ENCODE measurements at places on chromosomes 2 and 18.

DNA sequence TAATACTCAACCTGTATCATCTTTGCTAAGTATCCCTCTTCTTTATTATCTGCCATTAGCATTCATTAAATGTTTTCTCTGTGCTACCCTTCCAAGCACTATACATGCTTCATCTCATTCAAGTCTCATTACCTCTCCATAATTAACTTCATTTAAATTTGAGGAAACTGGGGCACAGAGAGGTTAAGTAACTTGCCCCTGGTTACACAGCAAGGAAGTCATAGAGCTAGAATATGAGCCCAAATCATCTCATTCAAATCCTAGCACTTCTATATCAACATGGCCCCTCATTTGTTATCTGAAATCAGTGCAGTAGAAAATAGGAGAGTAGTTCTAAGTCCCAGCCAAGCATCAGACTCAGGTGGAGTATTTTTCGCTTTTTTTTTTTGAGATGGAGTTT, 4.4 kb downstream of the MRPL35 start:
- peaks cover 16% of the 10 kb centered on the region for H3K36me3 ChIP-seq
- no peak overlapping the region for H3K27ac ChIP-seq
- H3K27me3 ChIP-seq, result peaks cover 5% of the 10 kb centered on the region
- peaks cover 43% of the 10 kb centered on the region for H3K4me1 ChIP-seq

GRCh38 chr2:5409898-5410381, 282.2 kb upstream of the SOX11 start:
- H3K27me3 ChIP-seq, result no peaks in the 10 kb centered on the region
- peak; percentile 12 for DNase-seq
- H3K4me1 ChIP-seq, result peaks cover 17% of the 10 kb centered on the region
- H3K36me3 ChIP-seq, result no peaks in the 10 kb centered on the region
- H3K4me3 ChIP-seq, result no peak overlapping the region

DNA sequence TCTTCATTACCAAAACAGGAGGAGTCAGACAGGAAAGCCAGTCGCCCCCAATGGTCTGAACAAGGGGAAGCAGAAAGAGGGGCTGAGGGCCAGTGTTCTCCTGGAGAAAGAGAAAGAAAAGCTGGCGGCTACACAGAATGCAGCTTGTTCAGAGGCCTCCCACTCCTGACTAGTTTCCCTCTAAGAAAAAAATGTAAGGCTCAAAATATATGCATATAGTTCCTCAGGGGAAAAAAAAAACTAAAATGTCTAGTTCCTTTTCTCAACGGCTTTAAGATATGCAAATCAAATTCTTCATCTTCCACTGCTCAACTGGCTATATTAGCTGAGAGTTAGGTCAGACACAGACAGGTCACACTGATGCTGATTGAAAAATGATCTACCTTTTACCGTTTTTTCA, 18.6 kb downstream of the MBOAT2 start:
- no peak overlapping the region for H3K4me3 ChIP-seq
- H3K36me3 ChIP-seq, result peaks cover 5% of the 10 kb centered on the region
- no peak for DNase-seq
- no peaks in the 10 kb centered on the region for H3K27me3 ChIP-seq

DNA sequence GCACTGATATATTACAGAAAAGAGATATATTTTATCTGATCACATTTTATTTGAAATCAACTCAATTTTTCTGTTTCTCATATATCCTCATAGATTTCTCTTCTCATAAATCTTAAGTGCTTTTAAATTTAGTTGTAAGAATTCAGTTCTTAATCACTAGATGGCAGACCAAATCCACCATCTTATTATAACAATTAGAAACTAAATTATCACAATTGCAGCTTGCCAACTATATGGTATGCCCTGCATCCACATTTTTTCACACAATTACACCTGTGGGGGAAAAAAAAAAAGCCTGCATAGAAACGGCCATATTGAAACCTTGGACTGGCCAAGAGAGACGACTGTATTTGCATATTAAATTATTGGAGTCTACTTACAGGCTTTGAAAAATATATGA, 64.4 kb downstream of the COL5A2 start:
- H3K4me1 ChIP-seq, result peaks cover 30% of the 10 kb centered on the region
- no peak for DNase-seq
- no peaks in the 10 kb centered on the region for H3K27me3 ChIP-seq
- H3K4me3 ChIP-seq, result no peak overlapping the region
- no peaks in the 10 kb centered on the region for H3K36me3 ChIP-seq

DNA sequence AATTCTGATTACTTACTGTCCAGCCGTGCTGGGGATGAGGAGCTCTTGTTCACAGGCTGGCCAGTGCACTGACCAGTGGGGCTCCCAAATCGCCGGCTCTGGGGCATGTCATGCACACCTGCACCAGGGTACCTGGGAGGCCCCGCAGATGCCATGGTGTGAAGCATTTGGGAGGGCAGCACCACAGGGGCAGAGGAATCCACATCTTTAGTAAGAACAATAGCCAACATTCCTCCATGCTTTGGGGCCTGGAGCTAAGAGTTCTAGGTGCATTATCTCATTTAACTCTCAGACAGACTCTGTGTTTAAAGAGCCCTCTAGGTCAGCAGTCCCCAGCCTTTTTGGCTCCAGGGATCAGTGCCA, 104.2 kb downstream of the ACKR3 start:
- H3K36me3 ChIP-seq, result peaks cover 5% of the 10 kb centered on the region
- peaks cover 27% of the 10 kb centered on the region for H3K4me1 ChIP-seq
- H3K27ac ChIP-seq, result no peak overlapping the region
- peaks cover 22% of the 10 kb centered on the region for H3K27me3 ChIP-seq
- DNase-seq, result no peak

- no peaks in the 10 kb centered on the region for H3K36me3 ChIP-seq
- no peak overlapping the region for H3K4me3 ChIP-seq
- peaks cover 48% of the 10 kb centered on the region for H3K4me1 ChIP-seq
- peaks cover 17% of the 10 kb centered on the region for H3K27me3 ChIP-seq
Measured at GRCh38 chr2:237604960-237605359, 14.4 kb upstream of the RAB17 start.

- DNase-seq, result no peak
- H3K27ac ChIP-seq, result no peak overlapping the region
- H3K27me3 ChIP-seq, result no peaks in the 10 kb centered on the region
- H3K36me3 ChIP-seq, result no peaks in the 10 kb centered on the region
- peaks cover 63% of the 10 kb centered on the region for H3K4me1 ChIP-seq
Measured at GRCh38 chr2:230925879-230926765, 1.1 kb upstream of the GPR55 start.

- H3K27ac ChIP-seq, result no peak overlapping the region
- no peak for DNase-seq
- H3K4me1 ChIP-seq, result no peaks in the 10 kb centered on the region
- H3K36me3 ChIP-seq, result no peaks in the 10 kb centered on the region
Measured at GRCh38 chr2:132374551-132374950, 42.1 kb upstream of the GPR39 start.

GRCh38 chr2:208172125-208172524, 8.7 kb upstream of the CRYGA start:
- H3K27ac ChIP-seq, result no peak overlapping the region
- H3K36me3 ChIP-seq, result no peaks in the 10 kb centered on the region
- no peak overlapping the region for H3K4me3 ChIP-seq
- H3K27me3 ChIP-seq, result no peaks in the 10 kb centered on the region
- DNase-seq, result no peak
- peaks cover 6% of the 10 kb centered on the region for H3K4me1 ChIP-seq

DNA sequence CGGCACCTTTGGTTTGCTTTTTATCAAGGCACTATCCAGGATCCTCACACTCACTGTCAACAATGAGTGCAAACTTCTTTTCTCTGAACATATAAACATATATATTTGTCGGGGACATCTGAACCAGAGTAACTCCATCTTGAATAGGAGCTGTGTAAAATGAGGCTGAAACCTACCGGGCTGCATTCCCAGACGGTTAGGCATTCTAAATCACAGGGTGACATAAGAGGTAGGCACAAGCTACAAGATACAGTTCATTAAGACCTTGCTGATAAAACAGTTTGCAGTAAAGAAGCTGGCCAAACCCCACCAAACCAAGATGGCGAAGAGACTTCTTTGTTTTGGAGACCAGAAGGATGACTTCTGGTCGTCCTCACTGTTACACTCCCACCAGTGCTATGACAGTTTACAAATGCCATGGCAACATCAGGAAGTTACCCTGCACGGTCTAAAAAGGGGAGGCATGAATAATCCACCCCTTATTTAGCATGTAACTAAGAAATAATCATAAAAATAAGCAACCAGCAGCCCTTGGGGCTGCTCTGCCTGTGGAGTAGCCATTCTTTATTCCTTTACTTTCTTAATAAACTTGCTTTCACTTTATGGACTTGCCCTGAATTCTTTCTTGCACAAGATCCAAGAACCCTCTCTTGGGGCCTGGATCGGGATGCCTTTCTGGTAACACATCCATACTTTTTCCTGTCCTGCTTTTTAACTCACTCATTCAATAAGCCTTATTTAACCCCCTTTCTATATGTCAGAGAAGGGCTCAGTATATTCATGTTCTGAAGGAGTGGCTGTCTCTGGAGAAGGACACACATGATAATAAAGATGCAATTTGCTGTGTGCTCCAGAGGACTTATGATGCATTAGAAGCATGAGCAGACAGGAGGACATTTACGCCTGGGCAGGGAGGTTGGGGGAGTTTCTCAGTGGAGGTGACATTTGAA, 65.4 kb downstream of the TACR1 start:
- H3K27ac ChIP-seq, result peak overlapping the region; percentile 90
- peak overlapping the region; percentile 21 for H3K4me3 ChIP-seq
- peaks cover 52% of the 10 kb centered on the region for H3K4me1 ChIP-seq
- no peak for DNase-seq
- H3K27me3 ChIP-seq, result peaks cover 3% of the 10 kb centered on the region
- peaks cover 7% of the 10 kb centered on the region for H3K36me3 ChIP-seq

- no peaks in the 10 kb centered on the region for H3K36me3 ChIP-seq
- DNase-seq, result no peak
- H3K4me3 ChIP-seq, result no peak overlapping the region
- H3K27ac ChIP-seq, result no peak overlapping the region
- H3K4me1 ChIP-seq, result no peaks in the 10 kb centered on the region
- H3K27me3 ChIP-seq, result no peaks in the 10 kb centered on the region
Measured at GRCh38 chr18:71899707-71900472, 644.3 kb downstream of the CBLN2 start.

DNA sequence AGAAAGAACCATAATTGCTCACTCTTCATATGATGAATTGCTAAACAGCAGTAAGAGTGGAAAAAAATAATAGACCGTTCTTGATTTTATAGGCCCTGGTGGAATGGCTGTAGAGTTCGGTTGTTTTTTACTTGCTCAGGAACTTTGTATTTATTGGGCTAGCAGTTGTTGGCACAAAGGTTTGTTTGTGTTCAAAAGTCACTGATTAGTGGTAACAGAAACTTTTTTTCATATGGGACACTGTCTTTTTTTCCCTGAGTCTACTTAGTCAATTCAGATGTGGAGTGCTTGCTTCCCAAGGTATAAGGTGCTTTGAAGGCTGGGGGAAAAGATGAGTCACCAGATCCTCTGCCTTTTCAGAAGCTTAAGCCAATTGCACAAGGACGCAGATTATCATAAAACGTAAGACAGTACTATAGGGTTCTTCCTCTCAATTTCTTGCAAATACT, 25.8 kb downstream of the PHLPP1 start:
- peak overlapping the region; percentile 36 for H3K27ac ChIP-seq
- H3K4me3 ChIP-seq, result no peak overlapping the region
- H3K36me3 ChIP-seq, result peaks cover 13% of the 10 kb centered on the region
- DNase-seq, result no peak
- peaks cover 51% of the 10 kb centered on the region for H3K4me1 ChIP-seq

All from nephron progenitor cell (in vitro differentiated cells).